Activated naive CD4-positive, alpha-beta T cell treated with Interleukin-2 at 50 U/mL for 16 hours (primary cell): ENCODE measurements at places on chromosomes 12 and 14.

DNA sequence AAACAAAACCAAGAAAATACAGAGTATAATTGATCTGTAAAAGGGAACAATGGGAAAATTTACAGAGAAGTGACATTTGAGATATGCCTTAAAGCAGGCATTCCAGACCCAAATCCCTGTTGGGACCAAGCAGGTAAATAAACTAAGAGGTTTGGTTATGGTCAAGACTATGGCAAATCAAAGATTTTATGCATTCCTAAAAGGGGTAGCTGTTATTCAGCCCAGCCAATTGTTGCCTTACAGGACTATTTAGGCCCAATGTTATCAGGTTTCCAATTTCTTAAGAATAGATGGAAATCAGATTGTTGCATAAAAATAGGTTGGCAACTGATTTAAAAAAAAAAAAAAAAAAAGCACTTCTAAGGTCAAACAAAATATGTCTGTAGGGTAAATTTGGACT lies 5.3 kb downstream of the DNAI7 start:
- DNase-seq, result no peak

- DNase-seq, result no peak
Observed at GRCh38 chr14:50979941-50980850, 35.9 kb upstream of the PYGL start.

DNA sequence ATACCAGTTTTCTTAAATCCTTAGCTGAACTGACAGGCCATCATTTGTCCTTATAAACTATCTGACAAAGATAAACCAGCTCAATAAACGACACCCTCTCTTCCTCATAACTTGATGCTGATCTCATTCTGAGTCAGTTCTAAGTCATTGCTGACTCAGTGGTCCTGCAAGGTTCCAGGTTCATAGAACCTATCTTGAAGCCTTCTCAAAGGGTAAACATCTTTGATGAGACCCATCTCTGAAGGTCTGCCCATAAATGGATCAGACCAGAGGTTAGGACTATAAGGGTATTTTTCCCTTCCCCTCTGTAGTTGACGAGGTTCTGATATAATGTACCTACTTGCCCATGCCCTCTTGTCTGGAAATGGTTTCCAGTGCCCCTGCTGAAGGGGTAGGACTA lies 11.9 kb downstream of the NAA25 start:
- no peak for DNase-seq

DNA sequence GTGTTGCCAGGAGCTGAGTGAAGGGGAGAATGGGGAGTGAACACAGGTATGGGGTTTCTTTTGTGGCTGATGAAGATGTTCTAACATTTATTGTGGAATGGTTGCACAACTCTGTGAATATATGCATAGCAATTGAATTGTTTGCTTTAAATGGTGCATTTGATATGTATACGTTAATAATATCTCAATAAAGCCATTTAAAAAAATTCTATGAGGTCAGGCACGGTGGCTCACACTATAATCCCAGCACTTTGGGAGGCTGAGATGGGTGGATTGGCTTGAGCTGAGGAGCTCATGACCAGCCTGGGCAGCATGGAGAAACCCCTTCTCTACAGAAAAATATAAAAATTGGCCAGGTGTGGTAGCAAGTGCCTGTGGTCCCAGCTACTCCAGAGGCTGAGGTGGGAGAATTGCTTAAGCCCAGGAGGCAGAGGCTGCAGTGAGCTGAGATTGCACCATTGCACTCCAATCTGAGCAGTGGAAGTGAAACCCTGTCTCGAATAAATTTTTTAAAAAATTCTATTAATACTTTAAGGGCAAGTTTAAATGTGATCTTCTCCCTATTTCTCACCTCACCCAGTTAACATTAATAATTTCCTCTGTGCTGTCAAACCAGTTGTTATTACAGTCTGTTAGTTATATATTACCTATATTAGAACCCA lies 65.3 kb downstream of the DENND5B start:
- DNase-seq, result no peak

- no peak for DNase-seq
Observed at GRCh38 chr14:61153431-61153830, 127.7 kb downstream of the TMEM30B start.

DNA sequence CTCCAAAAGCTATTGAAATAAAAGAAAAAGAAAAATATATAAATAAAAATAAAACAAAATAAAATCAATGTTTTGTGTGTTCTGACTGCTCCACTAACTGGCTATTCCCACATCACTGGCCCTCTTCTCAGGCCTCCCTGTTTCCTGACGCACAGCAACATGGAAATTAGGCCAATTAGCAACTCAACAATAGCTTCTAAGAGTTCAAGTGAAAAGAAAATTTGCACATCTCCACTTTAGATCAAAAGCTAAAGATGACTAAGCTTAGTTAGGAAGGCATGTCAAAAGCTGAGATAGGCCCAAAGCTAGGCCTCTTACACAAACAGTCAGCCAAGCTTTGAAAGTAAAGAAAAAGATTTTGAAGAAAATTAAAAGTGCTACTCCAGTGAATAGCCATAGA lies 200.8 kb downstream of the DUSP6 start:
- DNase-seq, result no peak

DNA sequence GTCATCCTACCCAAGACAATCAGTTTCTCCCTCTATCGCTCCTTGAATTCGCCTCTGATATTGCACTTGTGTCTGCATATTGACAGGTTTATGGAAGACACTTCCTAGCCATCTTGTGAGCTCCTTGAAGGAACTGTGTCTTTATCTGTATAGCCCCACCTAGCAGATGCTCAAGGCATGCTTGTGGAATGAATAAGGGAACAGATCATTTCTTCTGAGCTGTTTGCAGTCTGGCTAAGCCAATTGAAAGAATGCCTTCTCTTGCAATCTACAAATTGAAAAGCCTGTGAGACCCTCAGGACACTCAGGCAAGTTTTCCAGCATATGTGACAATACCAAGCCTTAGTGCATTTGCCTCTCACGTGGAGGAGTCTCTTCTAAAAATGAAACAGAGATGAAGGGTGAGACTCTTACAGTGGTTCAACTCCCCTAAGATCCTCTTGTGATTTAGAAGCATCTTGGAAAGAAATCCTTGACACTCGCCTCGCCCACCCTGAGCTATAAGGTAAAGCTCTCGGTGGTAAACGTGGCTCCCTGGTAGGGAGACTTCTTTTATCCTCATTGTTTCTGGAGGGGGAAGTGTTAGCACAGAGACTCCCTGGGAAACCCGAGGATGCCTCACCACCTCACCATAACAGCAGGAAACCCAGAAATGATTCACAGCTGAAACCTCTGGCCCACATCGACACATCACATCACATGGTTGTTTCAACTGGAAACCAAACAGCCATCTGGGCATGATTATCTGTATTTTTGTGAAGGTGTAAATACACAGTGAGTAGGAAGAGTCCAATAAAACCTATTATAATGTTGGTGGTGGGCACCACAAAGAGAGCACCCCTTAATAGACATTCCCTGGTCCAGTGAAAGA lies 112.3 kb upstream of the BCL2L14 start:
- peak; percentile 67 for DNase-seq

GRCh38 chr14:76115010-76115422 lies 36.7 kb upstream of the GPATCH2L start:
- DNase-seq, result no peak

- no peak for DNase-seq
Observed at GRCh38 chr12:69875416-69875935, 50.4 kb downstream of the MYRFL start.

DNA sequence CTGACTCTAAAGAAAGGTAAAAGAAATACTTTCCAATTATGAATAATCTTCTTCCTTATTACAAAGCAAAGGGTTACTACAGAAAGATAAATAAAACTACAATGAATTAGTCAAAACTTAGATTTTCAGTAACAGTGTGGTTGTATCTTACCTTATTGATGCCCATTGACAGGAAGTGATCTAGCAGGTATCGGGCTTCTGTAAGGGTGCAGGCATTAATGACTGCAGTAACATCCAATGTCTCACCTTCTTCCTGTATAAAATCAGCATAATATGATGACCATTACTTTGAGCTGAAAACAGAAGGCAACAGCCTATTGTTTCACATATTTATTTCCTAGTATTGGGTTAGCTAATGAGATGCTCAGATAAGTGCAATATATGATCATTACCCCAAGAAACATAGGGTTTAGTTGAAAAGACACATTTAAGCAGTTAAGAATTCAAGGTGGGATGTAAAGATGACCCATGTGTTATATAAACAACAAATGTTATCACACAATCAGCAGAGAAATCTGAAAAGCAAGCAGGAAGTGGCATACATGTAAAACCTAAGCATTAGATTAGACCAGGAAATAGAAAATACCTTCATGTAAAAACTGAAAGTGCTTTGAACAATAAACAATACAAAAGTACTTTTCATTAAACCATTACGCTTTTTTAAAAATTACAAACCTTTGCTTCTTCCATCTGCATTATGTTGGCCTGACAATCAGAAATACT lies 111.2 kb downstream of the KIF21A start:
- no peak for DNase-seq

DNA sequence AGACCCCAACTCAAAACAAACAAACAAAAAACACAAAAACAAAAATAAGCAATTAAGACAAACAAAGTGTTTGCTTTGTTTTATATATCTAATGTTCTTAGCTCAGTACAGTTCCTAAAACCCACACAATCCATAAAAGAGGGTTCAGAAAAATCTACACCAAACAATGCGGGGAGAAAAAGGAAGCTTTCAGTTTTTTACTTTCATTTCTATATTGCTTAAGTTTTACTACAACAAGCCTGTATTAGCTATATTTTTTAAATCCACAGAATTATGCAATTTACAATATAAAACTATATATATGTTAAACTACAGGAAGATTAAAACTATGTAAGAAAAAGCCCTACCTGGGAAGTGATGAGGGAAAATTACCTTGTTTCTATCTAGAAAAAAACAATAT lies 41.4 kb downstream of the CLIP1 start:
- no peak for DNase-seq
